ENCODE measurements at places on chromosomes 3 and 15.

- H3K27ac ChIP-seq = no peak overlapping the region
- no peaks in the 10 kb centered on the region for H3K4me1 ChIP-seq
- peaks cover 4% of the 10 kb centered on the region for H3K27me3 ChIP-seq
- peak; percentile 7 for ATAC-seq
Measured at GRCh38 chr3:30098243-30098642, 508.2 kb upstream of the TGFBR2 start.

GRCh38 chr15:90912770-90913075 is 9.6 kb downstream of the MAN2A2 start:
- ATAC-seq = no peak
- peaks cover 96% of the 10 kb centered on the region for H3K36me3 ChIP-seq
- H3K27me3 ChIP-seq = no peaks in the 10 kb centered on the region
- H3K4me3 ChIP-seq = no peak overlapping the region
- H3K4me1 ChIP-seq = no peaks in the 10 kb centered on the region

DNA sequence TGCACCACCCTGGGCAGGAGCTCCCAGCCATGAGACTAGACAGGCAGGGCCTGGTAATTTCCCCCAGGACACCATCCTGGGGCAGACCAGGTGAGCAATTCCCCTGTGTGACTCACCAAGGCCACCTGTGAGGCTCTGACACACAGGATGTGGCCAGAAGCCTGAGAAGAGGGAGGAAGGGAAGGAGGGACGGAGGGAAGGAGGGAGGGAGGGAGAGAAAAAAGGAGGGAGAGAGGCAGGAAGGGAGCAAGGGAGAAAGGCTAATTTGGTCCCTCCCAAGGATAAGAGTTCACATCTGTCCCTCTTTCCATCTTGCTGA is 25.9 kb downstream of the WNT7A start:
- H3K36me3 ChIP-seq = no peaks in the 10 kb centered on the region
- H3K27ac ChIP-seq = peak overlapping the region; percentile 76
- H3K4me3 ChIP-seq = no peak overlapping the region
- no peaks in the 10 kb centered on the region for H3K27me3 ChIP-seq

- peaks cover 12% of the 10 kb centered on the region for H3K27me3 ChIP-seq
- ATAC-seq = peak; percentile 40
- no peaks in the 10 kb centered on the region for H3K36me3 ChIP-seq
- peak overlapping the region; percentile 83 for H3K27ac ChIP-seq
Measured at GRCh38 chr15:70140543-70141375, 43.0 kb upstream of the TLE3 start.

DNA sequence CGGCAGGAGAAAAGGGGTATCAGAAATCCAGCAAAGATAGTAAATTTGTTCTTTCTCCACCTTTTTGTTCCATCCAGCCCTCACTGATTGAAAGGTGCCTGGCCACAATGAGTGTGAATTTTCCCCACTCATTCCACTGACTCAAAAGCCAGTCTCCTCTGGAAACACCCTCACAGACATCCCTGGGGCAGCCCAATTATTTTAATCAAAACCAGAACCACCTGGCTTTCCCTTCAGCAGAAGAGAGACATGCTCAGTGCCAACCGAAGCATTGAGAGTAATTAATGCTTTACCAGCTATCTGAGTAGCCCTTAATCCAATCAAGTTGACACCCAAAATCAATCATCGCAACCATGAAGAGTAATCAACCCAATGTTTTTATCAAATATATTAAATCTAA is 1129.6 kb upstream of the GBE1 start:
- no peaks in the 10 kb centered on the region for H3K27me3 ChIP-seq
- H3K27ac ChIP-seq = no peak overlapping the region
- no peak for ATAC-seq
- H3K4me3 ChIP-seq = no peak overlapping the region
